ENCODE measurements at places on chromosomes 7 and 10. TPM values are rescaled to one million over a fixed set of nuclear protein-coding genes. Genes with fewer than 3 reads are reported as not detected.

GRCh38 chr7:111324228-111324627 lies 233.3 kb downstream of the LRRN3 start:
- no peak for DNase-seq
- no peaks in the 10 kb centered on the region for H3K27me3 ChIP-seq
- no peaks in the 10 kb centered on the region for H3K4me1 ChIP-seq
- H3K36me3 ChIP-seq = no peaks in the 10 kb centered on the region

- no peak overlapping the region for H3K4me3 ChIP-seq
- DNase-seq = no peak
- H3K27ac ChIP-seq = no peak overlapping the region
- no peaks in the 10 kb centered on the region for H3K4me1 ChIP-seq
These were observed 166.0 kb upstream of the ANK3 start for GRCh38 chr10:60555700-60556099.

GRCh38 chr7:8177109-8177933 lies 84.6 kb downstream of the ICA1 start:
- no peak overlapping the region for H3K27ac ChIP-seq
- DNase-seq = no peak
- no peak overlapping the region for H3K4me3 ChIP-seq
- no peaks in the 10 kb centered on the region for H3K27me3 ChIP-seq
- H3K4me1 ChIP-seq = no peaks in the 10 kb centered on the region
- no peaks in the 10 kb centered on the region for H3K36me3 ChIP-seq

- H3K27me3 ChIP-seq = no peaks in the 10 kb centered on the region
- H3K36me3 ChIP-seq = no peaks in the 10 kb centered on the region
- H3K4me1 ChIP-seq = no peaks in the 10 kb centered on the region
- no peak overlapping the region for H3K27ac ChIP-seq
- no peak for DNase-seq
- no peak overlapping the region for H3K4me3 ChIP-seq
These were observed 18.7 kb downstream of the PLXNA4 start for GRCh38 chr7:132557489-132558044.

The C7orf57 gene
- not detected for total RNA-seq

- H3K4me3 ChIP-seq = no peak overlapping the region
- DNase-seq = peak; percentile 75
- no peak overlapping the region for H3K27ac ChIP-seq
- no peaks in the 10 kb centered on the region for H3K36me3 ChIP-seq
- H3K4me1 ChIP-seq = peaks cover 5% of the 10 kb centered on the region
These were observed 4.9 kb downstream of the GCK start for GRCh38 chr7:44184206-44184872.

GRCh38 chr10:59967079-59967478 lies 60.7 kb upstream of the CCDC6 start:
- no peaks in the 10 kb centered on the region for H3K36me3 ChIP-seq
- DNase-seq = no peak
- no peaks in the 10 kb centered on the region for H3K27me3 ChIP-seq
- no peak overlapping the region for H3K4me3 ChIP-seq

The SORCS1 gene
- total RNA-seq = 0.43 TPM

The LRIT1 gene
- total RNA-seq = not detected

DNA sequence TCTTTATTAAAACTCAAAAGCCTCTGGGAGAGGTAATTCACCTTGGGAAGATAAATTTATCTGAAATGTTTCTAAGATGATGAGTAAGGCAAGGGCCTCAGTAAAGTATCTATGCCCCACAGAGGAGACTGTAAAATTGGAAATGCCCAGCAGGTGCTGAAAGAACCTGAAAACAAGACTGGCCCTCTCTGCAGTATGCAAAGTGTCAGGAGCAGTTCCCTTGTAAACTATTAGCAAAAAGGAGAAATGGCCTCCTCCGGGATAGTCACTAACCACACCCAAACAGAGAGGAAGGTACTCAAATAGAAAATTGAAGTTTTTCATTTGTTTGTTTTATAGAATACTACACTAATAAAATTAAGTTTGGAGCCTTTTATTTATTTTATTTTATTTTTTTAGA lies 81.2 kb downstream of the FZD1 start:
- H3K4me1 ChIP-seq = no peaks in the 10 kb centered on the region
- no peaks in the 10 kb centered on the region for H3K36me3 ChIP-seq
- H3K27me3 ChIP-seq = no peaks in the 10 kb centered on the region
- no peak for DNase-seq

DNA sequence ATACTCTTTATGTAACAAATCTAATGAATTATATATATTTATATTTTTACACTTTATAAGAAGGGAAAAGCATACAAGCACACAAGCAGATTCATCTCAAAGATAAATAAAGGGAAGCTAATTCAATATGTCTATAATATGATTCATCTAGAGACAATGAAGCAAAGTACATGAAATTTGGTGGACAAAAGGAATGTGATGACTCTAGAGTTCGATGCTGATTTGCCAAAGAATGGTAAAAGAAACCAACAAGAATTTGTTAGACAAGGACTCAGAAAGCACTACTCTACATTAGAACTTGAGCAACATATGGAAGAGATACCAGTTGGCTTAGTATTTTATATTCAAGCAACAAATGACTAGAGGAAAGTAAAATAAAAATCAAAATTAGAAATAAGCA lies 536.5 kb upstream of the TEX47 start:
- no peak for DNase-seq
- no peaks in the 10 kb centered on the region for H3K27me3 ChIP-seq
- H3K36me3 ChIP-seq = no peaks in the 10 kb centered on the region
- H3K4me1 ChIP-seq = no peaks in the 10 kb centered on the region
- H3K27ac ChIP-seq = no peak overlapping the region
- H3K4me3 ChIP-seq = no peak overlapping the region

GRCh38 chr10:132696204-132696603 lies 89.7 kb downstream of the NKX6-2 start:
- H3K27me3 ChIP-seq = no peaks in the 10 kb centered on the region
- no peak for DNase-seq
- peaks cover 17% of the 10 kb centered on the region for H3K4me1 ChIP-seq
- no peak overlapping the region for H3K27ac ChIP-seq
- no peaks in the 10 kb centered on the region for H3K36me3 ChIP-seq

- H3K27me3 ChIP-seq = no peaks in the 10 kb centered on the region
- H3K4me3 ChIP-seq = no peak overlapping the region
- no peak overlapping the region for H3K27ac ChIP-seq
- no peaks in the 10 kb centered on the region for H3K4me1 ChIP-seq
- DNase-seq = no peak
These were observed 572.5 kb downstream of the POM121L12 start for GRCh38 chr7:53607961-53608360.

DNA sequence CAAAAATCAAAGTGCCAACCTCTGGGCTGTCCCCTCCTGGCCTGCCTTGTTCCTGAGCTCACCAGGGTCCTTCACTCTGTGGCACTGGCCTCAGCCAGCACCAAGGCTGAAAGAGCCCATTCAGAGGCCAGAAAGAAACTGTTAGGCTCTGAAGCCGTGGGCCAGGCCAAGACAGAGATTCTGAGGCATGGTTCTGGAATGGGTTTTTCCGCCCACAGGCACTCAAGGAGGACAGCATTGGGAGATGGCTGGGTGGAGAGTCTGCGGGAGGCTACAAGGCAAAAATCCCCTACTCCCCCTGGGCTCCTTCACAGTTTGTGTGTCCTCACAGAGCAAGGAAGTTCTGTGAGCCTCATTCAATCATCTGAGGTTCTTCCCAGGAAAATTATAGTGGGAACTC lies 31.7 kb downstream of the GRIFIN start:
- H3K27ac ChIP-seq = no peak overlapping the region
- H3K4me1 ChIP-seq = no peaks in the 10 kb centered on the region

DNA sequence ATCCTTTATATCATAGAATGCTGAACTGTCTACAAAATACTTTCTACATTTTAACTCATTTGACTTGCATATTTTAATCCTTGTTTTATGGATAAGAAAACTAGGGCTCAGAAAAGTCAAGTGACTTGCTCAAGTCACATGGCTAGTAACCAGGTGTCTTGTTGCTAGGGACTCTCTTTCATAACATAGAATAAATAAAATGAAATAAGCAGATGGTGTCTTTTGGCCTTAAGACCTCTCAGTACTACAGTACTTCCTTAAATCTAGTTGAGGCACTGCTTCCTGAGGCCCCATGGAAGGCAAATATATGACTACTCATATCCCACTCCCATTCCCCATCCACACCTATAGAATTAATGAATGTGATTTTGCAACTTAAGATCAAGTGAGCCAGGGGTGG lies 87.9 kb downstream of the CDK6 start:
- H3K27ac ChIP-seq = no peak overlapping the region
- H3K4me3 ChIP-seq = no peak overlapping the region
- H3K36me3 ChIP-seq = no peaks in the 10 kb centered on the region
- no peak for DNase-seq
- no peaks in the 10 kb centered on the region for H3K27me3 ChIP-seq

DNA sequence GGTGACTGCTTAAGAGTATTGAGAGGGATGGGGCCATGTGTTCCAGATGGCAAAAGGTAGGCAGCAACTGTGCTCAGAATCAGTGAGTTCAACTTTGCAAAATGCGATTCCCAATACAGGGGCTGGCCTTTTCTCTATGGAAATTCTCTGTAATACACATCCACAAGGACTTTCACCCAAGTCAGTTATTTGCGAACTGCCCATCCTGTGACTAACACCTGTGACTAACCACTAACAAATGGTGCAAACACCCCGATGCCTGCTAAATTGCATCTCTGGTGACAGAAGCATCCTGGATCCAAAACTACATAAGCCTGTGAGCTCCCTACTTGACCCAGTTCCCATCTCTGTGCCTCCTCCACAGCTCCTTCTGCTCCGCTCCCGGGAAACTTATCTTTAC lies 9.0 kb upstream of the CUZD1 start:
- H3K4me1 ChIP-seq = no peaks in the 10 kb centered on the region
- H3K27ac ChIP-seq = no peak overlapping the region
- no peaks in the 10 kb centered on the region for H3K27me3 ChIP-seq
- DNase-seq = no peak

DNA sequence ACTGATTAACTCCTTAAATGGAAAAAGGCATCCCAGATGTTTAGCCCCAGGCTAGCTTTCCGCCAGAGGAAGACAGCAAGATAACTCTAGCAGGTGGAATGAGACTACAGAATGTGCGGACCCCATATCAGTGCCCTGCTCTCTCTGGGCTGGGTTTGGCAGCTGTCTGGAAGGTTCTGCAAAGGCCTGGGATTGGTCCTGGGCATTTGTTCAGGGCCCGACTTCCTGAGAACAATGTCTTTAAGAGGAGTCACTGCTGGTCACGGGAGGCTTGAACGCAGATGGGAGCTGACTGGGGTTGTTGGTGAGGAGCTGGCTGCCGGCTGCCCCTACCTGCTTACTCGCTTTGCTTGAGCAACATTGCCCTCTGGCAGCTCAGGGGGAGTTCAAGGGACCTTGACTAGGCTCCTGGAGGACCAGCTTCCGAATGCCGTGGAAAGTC lies 130.6 kb upstream of the BTBD16 start:
- H3K36me3 ChIP-seq = no peaks in the 10 kb centered on the region
- DNase-seq = no peak
- no peaks in the 10 kb centered on the region for H3K27me3 ChIP-seq
- peak overlapping the region; percentile 77 for H3K27ac ChIP-seq
- no peak overlapping the region for H3K4me3 ChIP-seq

DNA sequence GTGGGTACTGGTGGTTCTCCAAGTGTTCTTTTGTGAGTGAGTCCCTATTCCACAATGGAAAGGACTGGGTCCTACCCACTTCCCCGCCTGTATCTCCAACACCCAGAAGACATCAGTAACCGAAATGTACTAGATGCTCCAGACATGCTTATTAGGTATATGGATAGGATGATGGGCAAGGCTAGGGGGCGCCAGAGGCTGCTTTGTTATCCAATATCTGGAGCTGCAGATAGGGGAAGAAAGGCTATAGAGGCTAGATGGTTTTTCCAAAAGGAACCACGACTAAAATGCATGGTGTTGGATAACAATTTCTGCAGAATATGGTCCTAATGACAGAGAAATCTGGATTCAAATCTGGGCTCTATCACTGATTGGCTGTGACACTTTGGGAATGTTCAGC lies 56.2 kb upstream of the TM9SF3 start:
- peak; percentile 56 for DNase-seq
- H3K36me3 ChIP-seq = no peaks in the 10 kb centered on the region
- no peaks in the 10 kb centered on the region for H3K4me1 ChIP-seq

The VDAC2 gene
- total RNA-seq = 170 TPM

The OPALIN gene
- not detected for total RNA-seq

DNA sequence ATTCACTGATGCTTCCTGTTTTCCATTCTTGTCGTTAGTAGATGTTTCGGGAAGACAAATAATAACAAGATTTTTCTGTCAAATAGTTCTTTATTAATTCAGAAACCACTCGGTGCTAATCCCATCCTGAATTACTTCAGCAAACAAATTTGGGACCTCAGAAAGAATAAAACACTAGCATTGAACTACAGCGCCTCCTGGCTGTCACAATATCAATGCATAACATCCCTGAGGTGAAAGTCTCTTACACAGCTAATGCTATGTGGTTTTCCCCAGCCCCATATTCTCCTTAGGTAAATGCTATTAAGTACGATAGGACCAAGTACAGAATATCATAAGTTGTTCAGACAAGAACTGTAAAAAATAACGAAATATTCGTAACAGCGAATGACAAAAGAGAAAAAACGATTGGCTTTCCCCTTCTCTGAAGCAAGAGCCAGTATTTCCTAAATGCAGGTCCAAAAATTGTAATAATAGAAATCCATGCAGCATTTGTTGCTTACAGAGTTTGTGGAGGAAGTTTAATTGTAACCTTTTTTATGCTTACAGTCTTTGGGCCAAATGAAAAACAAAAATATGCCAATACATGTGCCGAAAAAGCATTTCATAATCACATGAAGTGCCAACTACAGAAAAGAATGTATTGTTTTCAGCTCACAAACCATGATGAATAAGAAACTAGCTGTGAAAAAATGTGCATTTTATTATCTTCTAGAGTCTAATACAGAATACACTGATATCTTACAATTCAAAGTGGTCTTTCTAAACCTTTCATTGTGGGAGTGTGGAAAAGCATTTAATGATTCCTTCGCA lies 47.3 kb downstream of the MYPN start:
- no peak for DNase-seq
- H3K4me1 ChIP-seq = peaks cover 29% of the 10 kb centered on the region
- H3K4me3 ChIP-seq = no peak overlapping the region
- no peaks in the 10 kb centered on the region for H3K27me3 ChIP-seq

The HOXA6 gene
- 27.2 TPM for total RNA-seq

DNA sequence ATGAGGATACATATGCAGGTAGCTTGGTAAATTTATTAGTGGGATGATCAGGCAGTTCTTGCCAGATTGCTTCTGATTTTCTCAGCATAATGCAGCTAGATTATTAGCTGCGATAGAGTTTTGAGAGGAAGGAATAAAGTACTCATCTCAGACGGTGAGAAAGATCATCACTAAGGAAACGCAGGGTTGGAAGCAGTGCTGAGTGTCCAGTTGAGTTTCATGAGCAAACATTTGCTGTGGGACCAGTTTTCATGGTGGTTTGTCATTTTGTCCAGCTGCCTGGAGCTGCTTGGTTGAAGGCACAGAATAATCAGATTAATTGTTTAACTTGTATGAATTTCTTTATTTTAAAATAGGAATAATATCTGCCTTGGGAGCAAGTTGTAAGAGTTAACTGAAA lies 33.1 kb downstream of the RAB18 start:
- no peak for DNase-seq
- no peak overlapping the region for H3K4me3 ChIP-seq
- no peaks in the 10 kb centered on the region for H3K4me1 ChIP-seq
- no peak overlapping the region for H3K27ac ChIP-seq

GRCh38 chr10:88232029-88232895 lies 350.9 kb downstream of the RNLS start:
- H3K27ac ChIP-seq = no peak overlapping the region
- H3K36me3 ChIP-seq = no peaks in the 10 kb centered on the region
- peaks cover 16% of the 10 kb centered on the region for H3K4me1 ChIP-seq
- peak; percentile 70 for DNase-seq
- H3K4me3 ChIP-seq = no peak overlapping the region
- H3K27me3 ChIP-seq = no peaks in the 10 kb centered on the region
